Activated CD8-positive, alpha-beta T cell treated with anti-CD3 and anti-CD28 coated beads for 36 hours (primary cell): ENCODE measurements at places on chromosomes 1 and 21. TPM values are rescaled to one million over a fixed set of nuclear protein-coding genes. Genes with fewer than 3 reads are reported as not detected.
A peak's percentile ranks its signal among the peaks of the same experiment; 100 is the strongest.

- peak; percentile 72 for DNase-seq
Measured at GRCh38 chr21:14120091-14120734, 90.5 kb downstream of the LIPI start.

DNA sequence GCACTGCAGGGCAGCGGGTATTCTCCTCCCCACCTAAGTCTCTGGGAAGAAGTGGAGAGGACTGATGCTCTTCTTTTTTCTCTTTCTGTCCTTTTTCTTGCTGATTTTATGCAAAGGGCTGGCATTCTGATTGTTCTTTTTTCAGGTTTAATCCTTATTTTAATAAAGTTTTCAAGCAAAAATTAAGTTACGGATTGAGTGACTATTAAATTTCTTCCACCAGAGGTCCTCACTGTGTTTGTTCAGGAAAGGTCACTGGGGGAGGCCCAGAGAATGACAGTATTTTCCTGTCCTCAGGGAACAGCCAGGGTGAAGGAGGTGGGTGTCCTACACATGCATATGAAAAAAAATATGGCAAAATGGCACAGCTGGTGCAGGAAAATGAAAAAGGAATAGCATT, 4.4 kb upstream of the ELF3 start:
- no peak for DNase-seq

- DNase-seq, result no peak
Measured at GRCh38 chr1:59357645-59358320, 60.9 kb downstream of the FGGY start.

GRCh38 chr1:72567521-72567920, 285.2 kb upstream of the NEGR1 start:
- DNase-seq, result no peak

DNA sequence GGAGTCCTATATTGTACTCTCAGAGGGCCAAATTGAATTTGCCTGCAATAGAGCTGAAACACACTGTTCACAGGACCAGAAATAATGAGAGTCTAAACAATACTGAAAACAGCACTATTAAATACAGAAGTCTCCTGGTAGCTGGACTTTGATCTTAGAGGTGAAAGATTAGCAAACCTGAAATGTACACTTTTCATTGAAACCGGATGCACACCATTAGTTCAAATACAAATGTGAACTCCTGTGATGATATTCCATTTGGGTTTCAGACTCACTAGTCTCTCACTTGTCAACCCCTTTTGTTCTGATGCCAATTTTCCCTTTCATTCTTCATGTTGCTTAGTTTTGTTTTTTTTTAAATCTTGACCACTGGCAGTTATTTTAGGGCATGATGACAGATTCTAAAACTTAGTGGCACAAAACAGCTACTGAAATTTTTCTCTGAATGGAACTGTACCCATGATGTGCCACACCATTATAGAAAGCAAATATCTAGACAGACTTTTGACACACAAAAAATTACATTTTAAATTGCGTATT, 5.9 kb upstream of the TNFSF4 start:
- no peak for DNase-seq

DNA sequence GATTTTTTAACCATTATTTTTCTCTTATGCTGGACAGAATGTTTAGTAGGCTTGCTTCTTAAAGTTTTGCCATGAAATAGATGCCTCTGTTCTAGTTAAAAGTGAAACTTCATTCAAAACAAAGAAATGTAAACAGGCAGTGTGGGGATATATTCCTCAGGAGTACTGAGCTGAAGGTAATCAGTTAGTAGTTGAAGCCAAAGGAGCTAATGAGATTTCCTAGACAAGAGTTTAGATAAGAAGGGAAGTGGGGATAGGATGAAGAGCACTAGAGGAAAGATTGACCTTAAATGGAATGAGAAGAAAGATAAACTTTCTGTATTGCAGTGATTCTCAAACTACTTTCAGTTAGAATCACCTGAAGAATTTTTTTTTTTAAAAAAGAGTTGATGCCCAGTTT, 23.9 kb downstream of the PRRC2C start:
- DNase-seq, result no peak

DNA sequence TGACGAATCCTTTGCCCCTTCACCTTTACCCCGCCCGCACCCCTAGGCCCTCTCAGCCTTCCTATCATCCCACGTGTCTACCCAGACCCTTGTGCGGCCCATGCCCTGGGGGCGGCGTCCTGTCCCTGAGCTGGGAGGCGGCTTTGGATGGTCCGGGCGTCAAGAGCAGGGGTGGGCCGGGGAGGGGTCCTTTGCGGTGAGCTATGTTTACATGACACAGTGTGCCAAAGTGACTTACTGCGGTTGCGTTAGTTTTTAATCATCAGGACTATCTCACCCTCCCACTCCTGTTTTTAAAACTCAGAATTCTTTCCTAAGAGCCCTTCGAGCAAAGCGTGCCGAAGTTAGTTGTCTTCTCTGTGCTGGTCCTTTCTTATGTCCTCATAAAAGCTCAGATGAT, 144.6 kb downstream of the PGBD5 start:
- no peak for DNase-seq

GRCh38 chr21:10272216-10272615, 249.2 kb upstream of the TPTE start:
- DNase-seq, result peak; percentile 5

DNA sequence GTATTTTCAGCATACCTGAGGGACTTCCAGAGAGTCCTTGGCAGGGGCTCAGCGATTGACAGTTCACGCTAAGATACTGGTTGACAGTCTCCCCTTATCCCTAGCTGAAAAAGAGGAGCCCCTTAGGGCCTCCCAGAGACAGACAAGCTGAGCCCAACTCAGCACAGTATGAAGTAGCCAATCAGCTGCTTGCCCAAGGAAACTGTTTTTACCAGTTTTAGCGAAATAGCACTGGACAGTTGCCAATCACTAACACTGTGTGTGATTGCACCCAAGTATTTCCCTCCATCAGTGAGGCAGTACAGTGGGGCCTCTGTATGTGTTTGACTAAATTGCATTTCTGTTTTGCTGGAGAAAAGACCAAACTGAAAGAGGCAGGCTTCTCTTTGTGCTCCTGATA, 27.0 kb downstream of the KHDRBS1 start:
- no peak for DNase-seq

GRCh38 chr1:48820491-48820890, 43.8 kb upstream of the BEND5 start:
- no peak for DNase-seq

DNA sequence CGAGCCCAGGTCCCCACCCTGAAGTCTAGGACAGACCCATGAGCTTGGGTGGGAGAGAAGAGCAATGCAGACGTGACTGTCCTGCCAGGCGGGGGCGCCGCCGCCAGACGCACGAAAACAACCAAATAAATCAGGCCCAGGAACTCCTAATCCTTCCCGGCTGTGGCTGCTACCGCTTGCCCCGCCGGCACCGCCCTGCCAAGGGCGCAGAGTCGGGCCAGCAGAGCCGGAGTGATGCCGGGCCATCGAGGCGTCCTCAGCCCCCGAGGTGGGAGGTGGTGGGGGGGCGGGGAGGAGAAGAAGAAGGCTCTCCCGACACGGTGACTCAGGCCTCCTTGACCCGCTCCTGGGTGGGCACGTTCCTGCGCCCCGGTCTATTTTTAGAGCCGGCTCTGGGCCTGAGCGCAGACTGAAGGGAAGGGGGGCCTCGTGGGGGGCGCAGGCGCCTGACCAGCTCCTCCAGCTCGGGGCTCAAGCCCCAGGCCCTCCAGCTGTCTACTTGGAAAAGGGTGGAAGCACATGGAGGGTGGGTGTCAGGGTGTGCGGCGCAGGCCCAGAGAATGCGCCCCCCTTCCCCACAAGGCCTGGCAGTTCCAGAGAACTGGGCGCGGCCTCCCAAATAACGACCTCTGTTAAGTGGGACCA, 10.7 kb upstream of the COL16A1 start:
- DNase-seq, result peak; percentile 38

- DNase-seq, result no peak
Measured at GRCh38 chr1:16993521-16994038, 13.2 kb upstream of the MFAP2 start.

DNA sequence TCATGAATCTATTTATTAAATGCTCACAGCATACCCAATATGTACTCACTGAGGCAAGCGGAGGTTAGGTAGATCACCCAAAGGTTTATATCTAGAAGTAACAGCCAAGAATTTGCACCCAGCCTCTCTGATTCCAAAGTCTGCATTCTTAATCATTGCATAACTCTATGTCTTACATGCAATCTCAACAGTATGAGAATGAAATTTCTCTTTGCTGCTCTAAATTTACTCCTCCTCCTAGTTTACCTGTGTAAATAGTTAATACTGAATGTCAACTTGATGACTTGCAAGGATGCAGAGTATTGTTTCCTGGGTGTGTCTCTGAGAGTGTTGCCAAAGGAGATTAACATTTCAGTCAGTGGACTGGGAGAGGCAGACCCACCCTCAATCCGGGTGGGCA, 840.6 kb downstream of the BRINP3 start:
- no peak for DNase-seq

DNA sequence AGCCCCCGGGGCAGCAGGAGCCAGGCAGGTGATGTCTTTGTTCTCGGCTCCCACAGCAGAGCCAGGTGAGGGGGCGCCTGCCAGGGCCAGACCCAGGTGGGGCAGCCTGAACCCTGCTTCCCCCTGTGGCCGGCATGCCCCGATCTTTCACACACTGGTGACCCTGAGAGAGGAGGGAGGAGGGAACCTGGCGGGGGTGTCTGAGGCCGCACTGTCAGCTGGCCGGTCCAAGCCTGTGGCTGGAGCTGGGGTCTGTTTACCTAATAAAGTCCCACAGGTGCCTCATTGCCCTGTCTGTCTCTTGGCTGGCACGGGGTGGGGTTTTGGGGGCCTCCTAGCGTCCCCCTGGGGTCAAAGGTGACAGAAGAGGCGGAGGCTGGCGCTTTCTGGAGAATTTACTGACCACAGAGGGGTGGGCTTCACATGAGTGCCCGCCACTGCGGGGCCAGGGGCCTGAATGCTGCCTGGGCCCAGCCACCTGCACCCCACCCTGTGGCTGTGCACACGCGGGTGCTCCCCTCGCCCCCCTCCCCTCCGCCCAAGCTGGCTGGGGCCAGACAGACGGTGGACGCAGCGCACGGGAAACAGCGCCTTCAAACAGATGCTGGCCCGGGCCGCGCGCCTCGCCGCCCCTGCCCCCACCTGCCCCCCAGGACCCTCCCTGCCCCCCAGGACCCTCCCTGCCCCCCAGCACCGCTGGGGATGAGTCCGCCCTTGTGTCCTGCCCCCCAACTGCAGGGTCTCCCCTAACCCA, 5.8 kb downstream of the TMEM240 start:
- no peak for DNase-seq

- DNase-seq, result no peak
Measured at GRCh38 chr21:28639737-28640136, 352.9 kb downstream of the LTN1 start.

- DNase-seq, result peak; percentile 90
Measured at GRCh38 chr1:10960411-10961299, 51.8 kb upstream of the TARDBP start.

GRCh38 chr1:151809290-151809984, 4.2 kb upstream of the LINGO4 start:
- DNase-seq, result no peak

The LCE6A gene
- not detected for total RNA-seq

The PROK1 gene
- not detected for total RNA-seq

The TAL1 gene
- not detected for total RNA-seq

The C1orf174 gene
- total RNA-seq, result 44.0 TPM

The CELA3A gene
- total RNA-seq, result not detected

The C1orf74 gene
- total RNA-seq, result 3.0 TPM

The SELENOF gene
- total RNA-seq, result 115 TPM

The TMEM125 gene
- not detected for total RNA-seq

The CCSAP gene
- total RNA-seq, result 10.8 TPM

The HEYL gene
- total RNA-seq, result not detected

The LCE7A gene
- total RNA-seq, result not detected
